ENCODE measurements at places on chromosomes 3 and 15. TPM values are rescaled to one million over a fixed set of nuclear protein-coding genes. Genes with fewer than 3 reads are reported as not detected.

Gene CCNB2
- total RNA-seq: 193 TPM

Gene CCDC9B
- 2.4 TPM for total RNA-seq

Gene LYZL4
- total RNA-seq: not detected

Gene PYGO1
- 22.0 TPM for total RNA-seq

Gene TRH
- not detected for total RNA-seq

Gene UBA5
- total RNA-seq: 46.4 TPM

All from SJCRH30 (cell line).